ENCODE measurements at places on chromosomes 6 and 20.

DNA sequence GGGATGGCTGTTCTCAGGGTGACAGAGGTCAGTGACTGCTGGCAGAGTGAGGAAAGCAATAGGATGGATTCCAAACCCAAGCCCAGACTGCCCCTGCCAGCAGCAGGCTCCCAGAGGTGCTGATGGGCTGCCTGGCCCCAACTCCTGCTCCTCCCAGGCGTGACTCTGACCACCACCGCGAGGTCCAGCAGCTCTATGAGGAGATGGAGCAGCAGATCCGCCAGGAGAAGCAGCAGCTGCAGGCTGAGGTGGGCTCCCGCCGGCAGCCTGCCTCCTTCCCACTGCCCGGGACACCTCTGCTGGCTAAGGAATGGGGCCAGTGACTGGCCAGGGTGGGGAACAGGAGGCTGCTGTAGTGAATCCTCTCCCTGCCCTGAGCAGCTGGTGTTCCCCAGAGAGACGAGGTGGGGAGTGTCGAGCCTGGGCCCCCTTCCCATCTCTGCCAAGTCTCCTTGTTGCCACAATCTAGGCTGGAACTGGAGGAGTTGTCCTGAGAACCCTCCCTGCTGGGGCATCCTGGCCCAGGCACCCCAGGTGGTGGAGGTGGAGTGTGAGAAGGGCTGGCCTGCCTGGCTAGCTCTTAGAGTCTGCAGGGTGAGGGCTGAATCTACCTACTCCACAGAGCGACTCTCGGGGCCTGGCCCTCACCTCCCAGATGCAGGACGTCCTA is 20.4 kb downstream of the RAB44 start:
- ATAC-seq, result no peak

DNA sequence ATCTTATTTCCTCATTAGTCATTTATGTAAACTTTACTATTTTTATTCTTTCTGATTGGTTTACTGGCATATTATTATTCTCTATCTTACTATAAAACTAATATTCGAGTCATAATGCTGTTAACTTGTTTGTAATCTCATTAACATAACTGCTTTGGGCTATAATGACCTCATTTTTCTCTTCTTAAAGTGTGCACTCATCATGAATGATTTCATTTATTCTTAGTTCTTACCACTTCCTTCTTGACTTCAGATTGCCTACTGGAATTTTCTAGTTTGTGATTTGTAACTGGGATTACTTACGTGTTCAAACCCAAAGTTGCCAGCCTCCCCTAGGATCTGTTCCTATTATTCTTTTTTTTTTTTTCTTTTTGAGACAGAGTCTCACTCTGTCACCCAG is 91.8 kb upstream of the TNFAIP3 start:
- ATAC-seq, result no peak

DNA sequence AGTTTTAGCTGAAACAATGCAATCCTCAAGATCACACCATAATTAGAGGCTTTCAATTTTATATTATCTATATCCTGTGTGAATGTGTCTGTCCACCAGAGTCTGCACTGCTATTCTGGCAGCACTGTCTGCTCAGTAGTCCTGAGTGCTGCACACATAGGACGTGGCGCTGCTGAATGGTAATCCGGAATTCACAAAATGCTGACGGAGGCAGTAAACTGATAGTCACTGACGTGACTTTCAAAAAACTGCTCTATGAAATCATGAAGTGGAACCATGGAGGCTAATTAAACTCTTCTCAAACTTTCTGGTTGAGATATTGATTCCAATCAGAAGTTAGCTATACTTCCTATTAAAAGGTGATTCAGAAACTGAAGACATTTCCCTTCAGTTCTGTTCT is 190.8 kb upstream of the NOX3 start:
- no peak for ATAC-seq

GRCh38 chr6:149513915-149514314 is 29.1 kb upstream of the ZC3H12D start:
- no peak for ATAC-seq

- ATAC-seq, result no peak
Measured at GRCh38 chr6:65566117-65566516, 140.9 kb downstream of the EYS start.

DNA sequence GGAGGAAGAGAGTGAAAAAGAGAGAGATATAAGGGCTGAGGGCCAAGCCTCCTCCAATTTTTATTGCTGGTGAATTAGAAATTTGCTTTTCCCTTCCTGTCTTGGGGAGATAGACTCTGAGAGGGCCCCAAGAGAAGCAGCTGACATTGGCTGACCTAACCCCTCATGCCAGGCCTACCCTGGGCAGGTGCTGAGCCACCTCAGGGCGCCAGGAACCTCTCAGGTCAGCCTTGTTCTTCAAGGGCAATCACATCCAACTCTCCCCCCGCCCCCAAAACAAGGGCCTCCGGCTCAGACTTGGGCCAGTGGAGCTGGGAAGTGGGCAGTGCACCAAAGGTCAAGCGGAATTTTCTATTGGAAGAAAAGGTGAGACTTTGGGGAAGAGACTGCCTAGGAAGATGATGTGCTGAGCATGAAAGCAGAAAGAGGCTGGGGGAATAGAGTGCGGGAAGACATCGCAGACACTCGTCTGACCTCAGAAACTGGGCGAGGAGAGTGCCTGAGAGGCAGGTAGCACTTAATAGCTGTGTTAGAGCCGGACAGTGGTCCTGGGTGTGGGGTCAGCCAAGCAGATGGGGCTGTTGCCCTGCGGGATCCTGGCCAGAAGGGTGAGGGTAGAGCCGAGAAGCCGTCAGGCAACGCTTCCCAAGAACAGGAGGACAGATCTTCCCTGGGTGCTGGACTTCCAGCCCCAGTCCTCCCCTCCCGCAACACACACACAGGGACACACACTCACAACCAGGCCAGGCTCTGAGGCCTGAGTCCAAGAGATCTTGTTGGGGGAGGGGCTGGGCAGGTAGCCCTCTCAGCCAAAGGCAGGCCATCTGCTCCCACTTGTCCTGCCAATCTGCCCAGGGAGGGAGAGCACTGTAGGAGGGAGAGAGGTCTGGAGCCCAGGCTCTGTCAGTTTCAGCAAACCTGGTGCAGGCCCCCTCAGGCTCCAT is 3.7 kb upstream of the FASTKD5 start:
- ATAC-seq, result no peak

GRCh38 chr6:105235155-105235554 is 55.3 kb upstream of the POPDC3 start:
- no peak for ATAC-seq

DNA sequence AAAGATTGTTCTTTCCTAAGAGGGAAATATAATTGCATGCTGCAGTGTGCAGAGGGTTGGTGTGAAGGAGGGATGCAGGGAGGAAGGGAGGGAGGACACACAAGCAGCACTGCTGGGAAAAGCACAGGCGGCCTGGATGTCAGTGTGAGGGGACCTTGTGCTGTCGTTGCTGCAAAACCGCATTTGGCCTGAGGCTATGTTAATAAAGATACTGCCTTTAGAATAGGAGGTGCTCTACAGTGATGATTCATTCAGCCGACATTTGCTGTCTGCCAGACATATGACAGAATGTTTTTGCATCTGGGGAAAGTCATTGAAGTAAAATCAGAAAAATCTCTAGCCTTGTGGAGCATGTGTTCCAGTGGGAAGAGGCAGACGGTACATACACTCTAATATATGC is 50.5 kb upstream of the TRIM26 start:
- ATAC-seq, result peak; percentile 15

- ATAC-seq, result no peak
Measured at GRCh38 chr6:4935486-4935885, 68.4 kb downstream of the RPP40 start.

DNA sequence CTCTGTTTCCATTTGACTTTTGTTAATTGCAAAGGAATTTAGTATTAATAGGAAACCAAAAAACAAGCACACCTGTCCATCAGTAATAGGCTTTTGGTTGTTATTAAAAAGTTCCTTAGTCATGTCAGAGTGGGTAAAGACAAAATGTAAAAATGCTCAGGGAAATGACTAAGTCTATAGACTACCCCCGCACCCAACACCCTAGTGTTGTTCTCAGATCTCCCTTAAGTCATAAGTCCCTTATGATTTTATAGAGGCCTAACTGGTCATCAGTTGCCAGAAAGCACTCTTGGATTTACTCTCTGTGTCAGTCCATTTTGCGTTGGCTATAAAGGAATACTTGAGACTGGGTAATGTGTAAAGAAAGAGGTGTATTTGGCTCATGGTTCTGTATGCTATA is 52.8 kb downstream of the MAP3K4 start:
- no peak for ATAC-seq

- ATAC-seq, result peak; percentile 78
Measured at GRCh38 chr6:30037182-30037788, 23.8 kb upstream of the POLR1H start.

- ATAC-seq, result no peak
Measured at GRCh38 chr6:150527100-150527499, 72.6 kb upstream of the PLEKHG1 start.

DNA sequence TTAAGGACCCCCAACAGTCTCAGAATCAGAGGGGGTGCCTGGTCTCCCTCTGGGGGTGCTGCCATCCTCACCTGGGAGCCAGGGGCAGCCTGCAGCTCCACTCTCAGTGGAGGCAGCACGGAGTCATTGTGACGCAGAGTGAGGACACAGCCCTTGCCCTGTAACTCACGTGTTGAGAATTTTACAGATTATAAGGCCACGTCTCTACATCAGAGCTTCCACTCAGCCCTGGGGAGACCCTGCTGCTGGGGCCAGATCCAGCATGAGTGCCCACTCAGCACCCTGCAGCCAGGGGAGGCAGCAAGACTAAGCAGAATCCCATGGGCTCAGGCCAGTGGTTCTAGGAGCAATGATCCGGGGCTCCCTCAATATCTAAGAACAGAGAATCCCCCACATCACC is 137.4 kb upstream of the AFDN start:
- no peak for ATAC-seq

DNA sequence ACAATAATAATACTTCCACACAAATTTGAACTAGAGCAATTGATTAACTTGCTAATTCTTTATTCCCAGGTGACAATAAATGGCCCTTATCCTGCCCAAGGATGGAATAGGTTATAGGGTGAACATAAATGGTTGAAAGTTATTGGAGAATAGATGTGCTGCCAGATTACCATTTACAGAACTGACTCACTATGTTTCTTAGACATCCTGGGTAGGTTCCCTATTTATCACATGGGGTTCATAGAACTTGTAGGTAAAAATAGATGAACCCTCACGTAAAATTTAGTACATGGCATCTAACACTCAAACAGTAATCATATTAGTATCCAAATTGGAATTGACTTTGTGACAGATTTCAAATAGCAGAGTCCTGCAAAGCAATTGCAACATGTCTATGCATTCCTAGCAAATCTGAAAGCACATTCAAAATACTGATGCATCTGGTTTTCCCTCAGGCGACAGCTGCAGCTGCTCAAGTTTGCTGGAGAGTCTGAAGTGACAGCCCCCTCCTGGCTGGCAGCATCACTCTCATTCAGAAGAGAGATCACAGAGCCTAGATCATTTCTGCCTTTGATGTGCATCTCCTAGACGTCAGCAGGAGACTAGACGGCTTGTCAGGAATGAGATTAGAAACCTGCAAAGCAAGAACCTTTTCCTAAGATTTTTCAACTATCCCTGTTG is 80.2 kb upstream of the RNF217 start:
- ATAC-seq, result no peak

DNA sequence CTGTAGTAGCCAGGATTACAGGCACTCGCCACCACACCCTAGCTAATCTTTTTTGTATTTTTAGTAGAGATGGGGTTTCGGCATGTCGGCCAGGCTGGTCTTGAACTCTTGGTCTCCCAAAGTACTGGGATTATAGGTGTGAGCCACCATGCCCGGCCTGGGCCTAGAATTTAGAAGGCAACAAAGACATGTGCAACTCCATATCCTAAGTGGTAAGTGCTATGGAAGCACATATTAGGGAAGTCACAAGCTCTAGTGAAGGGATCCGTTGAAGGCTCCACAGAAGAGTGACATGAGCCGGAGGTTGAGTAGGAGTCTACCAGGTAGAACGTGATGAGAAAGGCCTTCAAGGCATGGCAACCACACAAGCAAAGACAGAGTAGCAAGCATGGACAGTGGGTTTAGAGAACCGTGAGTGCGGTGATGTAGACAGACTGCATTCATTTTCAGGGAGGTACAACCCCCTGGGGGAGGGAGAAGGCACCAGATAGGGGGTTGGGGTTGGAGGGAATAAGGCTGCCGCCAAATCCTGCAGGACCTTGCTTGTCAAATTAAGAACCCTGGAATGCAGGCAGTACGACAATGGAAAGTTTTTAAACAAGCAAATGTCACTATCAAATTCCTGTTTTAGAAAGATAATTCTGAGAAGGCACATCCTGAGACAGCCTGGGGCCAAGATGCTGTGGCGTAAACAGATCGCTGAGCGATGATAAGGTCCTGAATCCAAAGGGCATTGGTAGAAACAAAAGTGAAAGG is 50.2 kb downstream of the ARHGAP18 start:
- ATAC-seq, result peak; percentile 64

DNA sequence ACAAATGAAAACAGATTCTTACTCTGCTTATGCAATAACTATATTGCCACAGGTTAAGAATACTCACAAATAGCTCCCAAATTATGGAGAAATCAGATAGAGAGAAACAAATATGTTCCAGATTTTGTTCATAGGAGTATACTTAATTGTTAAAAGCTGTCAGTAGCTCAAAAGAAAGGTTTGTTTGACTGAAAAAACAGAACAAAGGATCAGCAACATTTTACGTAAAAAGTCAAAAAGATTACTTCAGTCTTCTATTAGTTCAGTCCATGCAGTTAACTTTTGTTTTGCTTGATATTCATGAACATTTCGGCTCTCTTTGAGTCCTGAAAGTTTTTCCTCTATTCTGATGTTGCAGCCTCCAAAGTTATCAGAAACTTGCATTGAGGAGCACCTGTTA is 13.4 kb upstream of the NANP start:
- ATAC-seq, result no peak

- no peak for ATAC-seq
Measured at GRCh38 chr6:4374216-4374615, 238.8 kb upstream of the ECI2 start.

DNA sequence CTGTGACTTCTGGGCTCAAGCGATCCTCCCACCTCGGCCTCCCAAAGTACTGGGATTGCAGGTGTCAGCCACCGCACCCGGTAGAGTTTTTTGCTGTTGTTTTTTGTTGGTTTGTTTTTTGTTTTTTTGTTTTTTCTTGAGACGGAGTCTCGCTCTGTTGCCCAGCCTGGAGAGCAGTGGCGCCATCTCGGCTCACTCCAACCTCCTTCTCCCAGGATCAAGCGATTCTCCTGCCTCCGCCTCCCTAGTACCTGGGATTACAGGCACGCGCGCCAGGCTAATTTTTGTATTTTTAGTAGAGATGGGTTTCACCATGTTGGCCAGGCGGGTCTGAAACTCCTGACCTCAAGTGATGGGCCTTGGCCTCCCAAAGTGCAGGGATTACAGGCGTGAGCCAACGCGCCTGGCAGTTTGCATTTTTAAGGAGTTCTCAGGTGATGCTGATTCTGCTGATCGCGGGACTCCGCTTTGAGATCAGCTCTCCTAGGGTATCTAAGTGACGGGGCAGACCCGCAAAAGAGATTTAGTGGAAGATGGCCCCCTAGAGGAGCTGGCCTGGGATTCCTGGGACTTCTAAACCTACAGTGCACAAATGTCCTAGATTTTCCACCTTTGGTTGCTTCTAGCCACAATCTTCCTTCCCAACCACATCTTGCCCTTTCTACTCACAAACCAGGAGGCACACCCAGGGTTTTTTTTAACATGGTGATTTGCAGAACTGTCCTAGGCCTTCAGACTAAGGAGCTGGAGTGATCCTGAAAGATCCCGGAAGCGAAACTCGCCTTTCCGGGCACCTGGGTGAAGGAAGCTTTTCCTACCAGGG is 45.2 kb downstream of the DPPA5 start:
- no peak for ATAC-seq

Data from SK-N-SH treated with all-trans-retinoic acid at 6 μM for 48 hours (cell line).